ENCODE measurements at places on chromosomes 7 and 10.

DNA sequence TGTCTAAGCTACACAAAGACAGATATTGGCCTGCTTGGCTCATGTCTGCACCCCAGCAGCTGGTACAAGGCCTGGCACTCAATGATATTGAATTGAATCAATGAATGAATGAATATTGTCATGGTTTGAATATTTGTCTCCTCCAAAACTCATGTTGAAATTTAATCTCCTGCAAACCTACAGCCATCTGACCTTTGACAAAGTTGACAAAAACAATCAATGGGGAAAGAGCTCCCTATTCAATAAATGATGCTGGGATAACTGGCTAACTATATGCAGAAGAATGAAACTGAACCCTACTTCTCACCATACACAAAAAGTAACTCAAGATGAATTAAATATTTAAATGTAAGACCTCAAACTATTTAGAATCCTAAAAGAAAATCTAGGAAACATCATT lies 144.7 kb downstream of the CYP26A1 start:
- no peak for DNase-seq

DNA sequence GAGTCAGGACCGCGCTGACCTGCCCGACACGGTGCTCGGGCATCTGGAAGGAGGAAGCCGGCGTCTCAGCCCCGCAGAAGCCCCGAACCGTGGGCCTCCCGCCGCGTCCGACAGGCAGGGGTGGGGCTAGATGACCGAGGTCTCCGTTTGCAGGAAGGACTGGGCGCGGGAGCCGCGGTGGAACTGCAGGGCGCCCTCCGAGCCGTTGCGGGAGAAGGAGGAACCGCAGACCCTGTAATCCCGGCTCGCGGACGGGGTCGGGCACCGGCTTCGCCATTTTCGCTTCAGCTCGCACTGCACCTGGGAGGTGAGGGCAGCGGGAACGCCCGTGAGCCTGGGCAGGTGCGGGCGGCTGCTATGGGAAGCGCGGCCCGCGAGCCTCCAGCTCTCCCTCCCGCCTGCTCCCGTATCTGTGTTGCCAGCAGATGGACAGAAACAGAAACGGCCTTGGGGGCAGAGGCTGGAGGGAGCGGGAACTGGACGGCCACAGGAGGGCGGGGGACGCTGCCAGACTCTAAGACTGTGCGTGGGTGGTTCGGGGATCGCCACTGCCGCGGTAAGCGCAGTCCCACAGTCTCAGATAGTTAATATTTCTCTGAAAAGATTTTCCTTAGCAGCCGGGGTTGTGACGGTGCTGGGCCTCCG lies 114.1 kb downstream of the VIPR2 start:
- DNase-seq, result peak; percentile 89

- DNase-seq, result peak; percentile 78
These were observed 45.5 kb upstream of the ZNRF2 start for GRCh38 chr7:30238721-30239441.

GRCh38 chr10:100304414-100304813 lies 17.9 kb upstream of the BLOC1S2 start:
- DNase-seq, result no peak

DNA sequence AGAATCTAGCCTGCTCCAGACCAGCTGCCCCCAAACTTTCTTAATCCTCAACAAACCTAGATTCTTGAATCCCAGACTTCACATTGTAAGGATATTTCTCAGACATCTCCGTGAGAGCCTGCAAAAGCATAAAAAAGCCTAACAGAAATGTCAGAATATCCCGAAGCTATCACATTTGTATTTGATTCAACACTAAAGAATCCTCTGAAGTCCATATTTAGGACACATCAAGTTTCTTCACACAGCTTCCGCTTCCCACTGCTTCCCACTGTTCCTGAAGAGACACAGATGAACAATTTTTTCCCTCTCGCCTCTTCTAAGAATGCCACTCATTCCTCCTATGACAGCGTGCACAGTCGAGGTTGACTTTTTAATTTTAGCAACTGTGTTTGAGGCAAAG lies 396.2 kb upstream of the IGFBP3 start:
- no peak for DNase-seq

GRCh38 chr7:45917064-45917463 lies 4.0 kb downstream of the IGFBP3 start:
- no peak for DNase-seq

- DNase-seq, result no peak
These were observed 50.0 kb upstream of the PTER start for GRCh38 chr10:16386855-16387254.

- no peak for DNase-seq
These were observed at the start of gene SFTPA1 for GRCh38 chr10:79610601-79611191. SFTPA1 (plus strand) TSS chr10:79610939; CDS start chr10:79611826, 887 bp downstream.

GRCh38 chr7:92402920-92403759 lies 44.1 kb upstream of the GATAD1 start:
- no peak for DNase-seq

GRCh38 chr7:65809982-65810288 lies 62.9 kb upstream of the VKORC1L1 start:
- no peak for DNase-seq

- DNase-seq, result no peak
These were observed 29.6 kb downstream of the GOLGA7B start for GRCh38 chr10:97879241-97879640.

DNA sequence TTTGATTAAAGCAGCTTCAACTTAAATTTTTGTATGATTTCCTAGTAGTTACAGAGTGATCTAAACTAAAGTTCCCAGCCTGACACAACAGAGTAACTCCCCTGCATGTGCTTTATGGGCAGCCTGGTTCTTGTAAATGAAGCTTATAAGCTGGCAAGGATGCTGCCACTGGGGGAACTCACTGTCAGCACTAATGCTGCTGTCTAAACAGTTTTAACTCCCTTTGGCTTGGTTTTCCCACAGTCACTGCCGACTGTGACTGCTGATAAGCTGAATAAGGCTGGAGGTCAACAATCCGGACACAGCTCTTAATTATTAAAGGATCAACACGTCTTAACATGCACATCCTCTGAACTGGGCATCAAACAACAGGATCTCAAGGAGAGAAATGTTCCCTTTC lies 130.1 kb downstream of the OTUD1 start:
- no peak for DNase-seq

DNA sequence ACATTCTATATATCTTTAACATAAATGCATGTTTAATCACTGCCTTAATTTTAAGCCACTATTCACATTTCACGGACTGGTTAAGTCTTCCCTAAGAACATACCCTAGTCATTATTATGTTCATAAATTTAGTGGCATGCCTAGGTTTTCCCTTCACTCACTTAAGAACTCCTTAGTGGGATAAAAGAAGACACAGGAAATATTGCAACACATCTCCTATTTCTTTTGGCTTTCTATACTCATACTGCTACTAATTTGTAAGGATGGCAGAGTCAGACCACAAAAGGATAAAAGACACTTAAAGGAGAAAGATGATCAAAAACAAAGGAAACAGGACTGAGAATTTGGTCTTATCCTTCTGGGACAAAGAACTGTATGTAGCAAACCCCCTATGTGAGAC lies 951.4 kb downstream of the SORCS3 start:
- no peak for DNase-seq

DNA sequence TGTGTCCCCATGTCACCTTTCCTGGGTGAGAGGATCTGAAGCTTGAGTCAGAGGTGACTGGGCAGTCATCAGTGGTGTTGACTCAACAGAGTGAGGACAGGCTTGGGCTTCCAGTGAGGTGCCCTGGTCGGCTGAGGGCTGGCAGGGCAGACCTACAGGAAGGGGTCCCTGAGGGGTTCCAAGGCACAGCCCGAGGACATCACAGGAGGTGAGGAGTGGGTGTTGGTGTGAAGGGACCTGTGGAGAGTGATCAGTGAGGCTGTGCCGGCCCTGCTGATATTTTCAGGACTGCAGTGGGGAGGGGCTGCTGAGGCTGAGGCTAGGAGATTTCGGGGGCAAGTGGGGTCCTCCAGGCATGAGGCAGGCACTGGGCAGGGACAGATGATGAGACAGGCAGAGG lies 545.5 kb downstream of the TCERG1L start:
- DNase-seq, result no peak

DNA sequence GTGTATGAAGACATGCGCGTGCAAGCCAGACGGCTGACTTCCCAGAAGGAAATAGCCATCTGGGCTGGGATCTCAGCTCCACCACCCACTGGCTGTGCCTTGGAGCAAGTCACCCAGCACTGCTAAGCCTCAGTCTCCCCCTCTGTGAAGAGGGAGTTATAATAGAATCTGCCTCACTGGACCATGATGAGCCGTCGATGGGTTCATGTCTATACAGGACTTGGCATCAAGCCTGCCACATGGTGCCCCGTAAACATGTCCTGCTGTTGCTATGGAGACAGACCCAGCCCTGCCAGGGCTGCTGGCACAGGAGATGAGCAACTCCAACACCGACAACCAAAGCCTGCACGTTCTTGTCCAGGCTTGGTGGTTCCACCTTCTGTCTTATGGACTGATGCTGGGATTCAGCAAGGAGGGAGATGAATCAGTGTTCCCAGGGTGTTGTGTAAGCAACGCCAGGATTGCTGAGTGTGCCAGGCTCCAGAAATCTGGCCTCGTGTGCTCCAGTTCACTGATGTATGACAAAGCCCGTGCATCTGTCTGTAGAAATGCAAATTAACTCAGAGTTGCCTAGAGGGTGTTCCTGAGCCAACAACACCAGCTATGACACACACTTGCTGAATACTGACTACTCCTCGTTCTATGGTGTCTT lies 5.6 kb downstream of the GPR15LG start:
- DNase-seq, result no peak

DNA sequence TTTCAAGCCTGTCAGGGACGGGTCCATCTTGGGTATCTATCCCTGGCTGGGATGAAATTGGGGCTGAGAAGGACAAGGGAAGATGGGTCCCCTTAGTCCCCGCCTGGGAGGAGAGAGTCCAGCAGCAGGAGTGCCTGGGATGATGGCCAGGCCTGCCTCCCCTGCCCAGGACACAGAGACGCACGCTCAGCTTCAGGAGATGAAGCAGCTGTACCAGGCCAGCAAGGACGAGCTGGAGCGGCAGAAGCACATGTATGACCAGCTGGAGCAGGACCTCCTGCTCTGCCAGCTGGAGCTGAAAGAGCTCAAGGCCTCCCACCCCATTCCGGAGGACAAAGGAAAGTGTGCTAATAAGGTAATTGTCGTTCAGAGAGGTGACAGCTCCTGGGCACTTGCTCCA lies 15.4 kb downstream of the CCDC136 start:
- no peak for DNase-seq

DNA sequence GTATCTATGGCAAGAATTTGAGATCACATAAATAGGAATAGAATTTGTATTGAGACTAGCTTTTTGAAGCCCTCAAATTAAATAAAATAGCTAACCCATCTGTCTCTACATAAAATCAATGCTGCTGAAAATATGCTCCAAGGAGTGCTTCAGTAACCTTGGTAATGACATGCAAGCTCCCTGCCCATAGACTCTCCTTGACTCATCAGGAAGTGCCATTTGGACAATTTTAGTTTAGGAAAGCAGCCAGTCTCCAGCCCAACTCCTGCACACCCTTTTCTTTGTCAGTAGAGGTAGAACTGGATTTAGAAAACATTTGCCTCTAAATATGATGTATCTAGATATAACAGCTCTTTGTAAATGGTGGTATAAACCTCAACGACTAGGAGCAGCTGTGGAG lies 69.9 kb upstream of the PTPRZ1 start:
- DNase-seq, result no peak

DNA sequence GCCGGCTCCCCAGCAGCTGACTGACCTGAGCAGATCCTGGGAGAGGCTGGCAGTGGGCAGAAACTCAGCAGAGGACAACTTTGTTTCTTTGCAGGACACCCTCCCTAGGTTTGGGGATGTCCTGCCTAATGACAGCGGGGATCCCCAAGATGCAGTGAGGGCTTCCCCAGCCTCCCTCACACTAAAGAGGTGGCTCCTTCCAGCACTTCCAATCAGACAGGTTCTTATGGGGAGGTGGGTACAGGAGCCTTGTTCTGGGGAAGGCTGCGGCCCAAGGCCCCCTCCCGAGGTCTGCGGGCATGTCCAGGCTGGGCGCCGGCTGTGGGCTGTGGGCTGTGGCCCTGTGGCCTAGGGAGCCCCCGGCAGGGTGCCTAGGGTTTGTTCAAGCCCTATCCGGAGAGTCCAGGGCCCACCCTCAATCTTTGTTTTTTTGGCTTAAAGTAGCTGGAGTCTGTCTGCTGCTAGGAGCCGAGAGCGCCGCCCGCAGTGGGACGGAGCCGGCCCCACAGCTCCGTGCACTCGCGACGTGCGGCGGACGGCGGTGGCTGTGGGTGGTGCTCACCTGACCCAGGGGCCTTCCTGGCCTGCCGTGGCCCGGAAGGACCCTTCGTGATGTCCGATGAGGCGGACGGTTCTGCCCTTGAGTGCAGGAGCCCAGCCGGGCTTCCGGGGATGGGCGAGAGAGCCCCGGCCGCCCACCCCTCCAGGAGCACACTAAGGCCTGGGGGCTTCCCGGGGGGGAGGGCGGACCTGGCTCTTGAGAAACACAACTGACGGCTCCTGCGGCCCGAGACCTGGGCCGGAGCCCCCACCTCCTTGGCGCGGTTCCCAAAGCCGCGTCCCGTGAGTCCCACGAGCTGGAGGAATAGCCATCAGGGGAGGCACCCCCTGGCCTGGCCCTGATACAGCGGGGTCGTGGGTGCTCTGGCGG lies 57.2 kb downstream of the PDGFA start:
- DNase-seq, result peak; percentile 33

GRCh38 chr10:124992462-124993344 lies 50.8 kb downstream of the ZRANB1 start:
- peak; percentile 89 for DNase-seq

GRCh38 chr7:156001496-156002260 lies 189.4 kb upstream of the SHH start:
- DNase-seq, result peak; percentile 60

DNA sequence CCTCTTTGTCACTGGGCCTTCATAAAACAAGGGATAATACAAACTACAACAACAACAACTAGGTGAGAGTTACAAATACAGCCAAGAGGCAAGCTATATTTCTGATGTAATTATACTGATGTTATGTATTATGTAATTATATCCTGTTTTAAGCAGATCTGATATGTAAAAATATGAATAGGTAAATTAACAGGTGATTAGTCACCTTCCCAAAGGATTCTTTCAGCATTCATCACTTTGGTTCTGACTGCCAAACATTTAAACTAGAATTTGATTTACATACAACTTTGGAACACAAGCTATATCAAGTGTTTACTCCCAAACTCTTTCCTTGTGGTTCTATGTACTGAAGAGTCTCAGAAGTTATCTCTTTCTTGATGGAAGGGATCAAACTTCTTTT lies 53.7 kb downstream of the BEND7 start:
- no peak for DNase-seq

- DNase-seq, result no peak
These were observed 86.7 kb upstream of the IKZF1 start for GRCh38 chr7:50217821-50218281.

DNA sequence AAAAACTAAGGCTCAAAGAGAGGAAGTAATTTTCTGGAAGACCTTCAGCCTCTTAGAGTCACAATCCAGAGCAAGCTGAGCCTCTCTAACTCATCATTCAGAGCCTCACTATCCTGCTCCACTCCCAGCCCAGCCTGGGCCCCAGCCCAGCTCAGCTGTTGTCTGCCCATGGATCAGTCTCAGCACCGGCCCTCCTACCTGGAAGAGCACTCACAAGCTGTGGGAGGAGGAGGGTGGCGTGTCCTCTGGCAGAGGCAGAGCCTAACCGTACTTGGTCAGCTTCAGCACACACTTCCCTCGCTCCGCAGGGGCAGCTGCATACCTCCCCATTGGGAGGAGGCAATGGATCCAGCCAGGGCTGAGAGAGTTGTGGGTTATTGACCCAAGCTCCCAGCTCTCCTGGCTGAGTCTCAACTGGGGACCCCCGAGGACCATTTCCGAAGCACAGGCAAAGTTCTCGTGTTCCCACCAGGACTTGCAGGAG lies 66.7 kb upstream of the GPR26 start:
- DNase-seq, result no peak

Measured in aorta (tissue), 5 donors.